ENCODE measurements at places on chromosomes 13 and 19.

DNA sequence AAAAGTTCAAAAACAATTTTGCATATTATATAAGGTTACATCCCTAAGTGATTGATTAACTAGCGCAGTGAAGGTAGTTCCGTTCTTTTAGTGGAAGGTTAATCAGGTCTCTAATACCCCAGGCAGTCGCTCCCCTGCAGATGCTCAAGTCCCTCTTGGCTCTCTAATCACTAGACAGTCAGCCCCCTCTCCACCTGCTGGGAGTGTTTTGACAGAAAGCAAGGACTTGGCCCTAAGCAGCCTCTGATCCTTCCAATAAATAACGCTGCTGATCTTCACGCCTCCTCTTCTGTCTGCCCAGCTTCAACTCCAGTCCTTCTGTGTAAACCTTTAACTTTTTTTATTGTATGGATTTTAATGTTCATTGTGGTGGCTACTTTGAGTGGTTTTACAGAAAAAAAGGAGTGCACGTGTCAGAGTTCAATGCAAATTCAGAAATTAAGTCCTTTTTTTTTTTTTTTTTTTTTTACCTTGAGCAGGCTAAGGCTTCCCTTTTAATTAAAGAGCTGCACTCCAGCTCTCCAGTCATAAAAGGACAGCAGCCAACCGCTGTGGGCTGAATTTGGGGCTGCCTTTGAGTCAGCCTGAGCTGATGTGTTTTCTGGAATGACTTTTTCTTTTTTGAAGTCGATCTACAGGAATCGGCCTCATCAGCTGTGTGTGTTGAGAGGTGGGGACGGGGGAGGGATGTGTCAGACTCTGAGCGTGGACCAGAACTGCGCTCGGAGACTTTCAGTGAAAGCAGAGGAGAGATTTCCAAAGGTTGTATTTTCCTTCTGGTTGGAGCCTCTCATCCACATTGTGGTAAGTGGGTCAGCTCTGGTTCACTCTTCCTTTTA is 33.8 kb upstream of the MYO16 start:
- no peak for DNase-seq

- DNase-seq, result no peak
Observed at GRCh38 chr13:41426047-41426446, 31.3 kb upstream of the RGCC start.

GRCh38 chr19:2324220-2324948 is 4.0 kb downstream of the LSM7 start:
- DNase-seq, result no peak

GRCh38 chr19:3132971-3133792 is 2.7 kb upstream of the GNA15 start:
- no peak for DNase-seq

DNA sequence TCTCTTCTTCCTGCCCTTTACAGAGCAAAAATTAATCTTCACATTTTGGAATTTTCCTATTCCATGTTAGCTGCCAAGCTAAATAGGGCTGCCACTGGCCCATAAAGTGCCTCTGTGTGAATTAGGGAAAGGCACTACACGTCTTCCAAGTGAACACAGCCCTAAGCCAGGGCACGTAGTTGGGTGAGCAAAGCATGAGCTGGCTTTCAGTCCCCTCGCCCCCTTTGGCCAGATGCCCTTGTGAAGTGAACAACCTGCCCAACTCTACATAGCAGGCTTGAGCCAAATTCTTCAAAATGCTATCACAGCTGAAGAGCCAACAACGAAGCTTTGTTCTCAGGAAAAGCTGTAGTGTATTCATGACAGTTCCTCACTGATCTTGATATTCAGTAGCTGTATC is 213.1 kb downstream of the OXGR1 start:
- DNase-seq, result no peak

- no peak for DNase-seq
Observed at GRCh38 chr13:105737688-105738087, 797.8 kb downstream of the EFNB2 start.

All from urothelium cell line (cell line).